Activated CD8-positive, alpha-beta memory T cell treated with anti-CD3 and anti-CD28 coated beads, Interleukin-2, amount 50 U/mL, for 4 hours (primary cell): ENCODE measurements at places on chromosomes 1 and 21.

DNA sequence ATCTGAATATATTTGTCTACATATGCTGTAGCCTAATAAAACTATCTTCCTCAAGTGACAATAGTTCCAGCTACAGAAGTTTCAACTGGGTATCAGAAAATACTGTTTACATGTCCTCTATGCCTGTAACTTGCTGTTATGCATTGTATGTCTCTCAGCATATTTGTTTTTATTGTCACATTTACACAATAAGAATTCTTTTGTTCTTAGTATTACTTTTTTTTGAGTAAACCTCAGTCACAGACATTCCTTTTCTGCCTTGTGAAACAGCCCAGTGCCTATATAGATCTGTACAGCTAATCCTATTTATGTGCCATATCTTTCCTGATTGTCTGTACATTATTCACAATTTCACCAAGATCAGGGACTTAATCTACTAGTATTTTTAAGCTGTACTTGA, 565.2 kb downstream of the NEGR1 start:
- DNase-seq: no peak

DNA sequence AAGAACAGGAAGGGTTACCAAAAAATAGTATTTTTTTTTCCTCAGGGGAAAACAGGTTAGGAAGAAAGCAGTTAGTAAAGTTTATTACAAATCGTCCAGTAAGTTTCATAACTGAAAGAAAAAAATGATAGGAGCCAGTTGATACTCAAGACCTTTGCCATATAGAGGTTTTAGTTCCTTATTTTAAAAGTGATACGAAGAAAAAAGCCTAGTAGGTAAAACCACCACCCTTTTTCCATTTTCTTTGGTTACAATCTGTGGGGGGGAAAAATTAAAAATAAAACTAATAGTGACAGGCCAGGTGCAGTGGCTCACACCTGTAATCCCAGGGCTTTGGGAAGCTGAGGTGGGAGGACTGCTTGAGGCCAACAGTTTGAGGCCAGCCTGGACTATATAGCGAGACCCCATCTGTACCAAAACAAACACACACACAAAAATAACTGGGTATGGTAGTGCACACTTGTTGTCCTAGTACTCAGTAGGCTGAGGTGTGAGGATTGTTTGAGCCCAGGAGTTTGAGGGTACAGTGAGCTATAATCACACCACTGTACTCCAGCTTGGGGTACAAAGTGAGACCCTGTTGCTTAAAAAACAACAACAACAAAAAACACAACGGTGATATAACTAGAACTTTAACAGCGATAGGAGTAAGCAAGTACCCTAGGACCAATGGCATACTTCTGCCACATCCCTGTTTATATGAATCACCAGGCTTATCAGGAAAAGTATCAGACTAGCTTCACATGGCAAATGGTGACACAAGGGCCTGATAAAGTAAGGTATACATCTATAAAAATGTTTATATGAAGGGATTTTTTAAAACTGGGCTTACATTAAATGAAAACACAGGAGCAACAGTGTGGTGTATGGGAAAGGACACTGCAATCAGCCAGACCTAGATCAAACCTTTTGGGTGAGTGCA, 5.4 kb downstream of the TMEM59 start:
- DNase-seq: no peak

- DNase-seq: no peak
Measured at GRCh38 chr1:153030895-153031294, at the start of gene SPRR1B. TSS of gene SPRR1B (plus strand) at chr1:153031203. CDS start at chr1:153032346, 1,143 bp downstream.

DNA sequence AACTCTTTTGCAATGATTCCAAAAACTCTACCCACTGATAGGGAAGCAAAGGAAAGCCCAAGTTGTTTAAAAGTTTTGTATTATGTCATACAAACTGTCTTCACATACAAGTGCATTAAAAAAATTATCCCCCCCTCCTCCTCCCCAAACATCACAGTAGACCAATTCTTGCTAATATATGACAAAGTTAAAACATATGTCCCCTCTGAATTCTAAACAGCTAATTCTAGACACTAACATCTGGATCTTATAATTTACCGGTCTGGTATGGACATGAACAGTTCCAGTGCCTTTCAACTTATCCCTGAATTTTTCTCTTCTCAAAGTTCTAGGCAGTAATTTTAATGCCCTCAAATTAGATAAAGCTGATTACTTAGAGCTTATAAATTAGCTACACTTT, 13.4 kb downstream of the RIT1 start:
- no peak for DNase-seq

DNA sequence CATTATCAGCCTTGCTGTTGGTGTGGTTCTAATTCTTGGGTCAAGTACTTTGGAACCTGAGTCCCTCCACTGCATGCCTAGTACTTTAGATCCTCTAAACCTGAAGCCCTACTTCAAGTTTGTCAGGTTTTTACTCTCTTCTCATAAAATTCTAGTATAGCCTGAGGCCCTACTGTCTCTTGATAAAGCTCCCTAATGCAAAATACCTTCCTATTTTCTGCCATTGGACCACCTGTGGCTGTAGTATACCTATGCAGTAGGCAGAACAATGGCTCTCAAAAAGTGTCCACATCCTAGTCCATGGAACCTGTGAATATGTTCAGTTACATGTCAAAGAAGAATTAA, 47.5 kb upstream of the NEK7 start:
- DNase-seq: no peak

DNA sequence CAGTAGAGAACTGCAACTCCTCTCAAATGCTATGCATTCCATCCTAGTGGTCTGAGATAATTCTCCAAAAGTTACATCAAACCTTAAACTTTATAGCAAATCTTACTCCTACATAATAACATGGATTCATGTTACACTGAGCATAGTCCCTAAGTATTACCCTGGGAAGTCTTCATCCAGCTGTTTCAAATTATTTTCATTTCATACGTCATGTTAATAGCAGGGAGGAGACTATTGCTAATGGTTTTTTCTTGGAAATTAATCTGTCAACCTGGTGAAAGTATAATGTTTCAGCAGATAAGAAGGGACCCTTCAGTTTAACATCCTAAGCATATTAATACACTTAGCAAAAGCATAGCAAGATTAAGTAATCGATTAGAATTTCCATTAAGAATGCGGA, 318.1 kb downstream of the USP25 start:
- no peak for DNase-seq

DNA sequence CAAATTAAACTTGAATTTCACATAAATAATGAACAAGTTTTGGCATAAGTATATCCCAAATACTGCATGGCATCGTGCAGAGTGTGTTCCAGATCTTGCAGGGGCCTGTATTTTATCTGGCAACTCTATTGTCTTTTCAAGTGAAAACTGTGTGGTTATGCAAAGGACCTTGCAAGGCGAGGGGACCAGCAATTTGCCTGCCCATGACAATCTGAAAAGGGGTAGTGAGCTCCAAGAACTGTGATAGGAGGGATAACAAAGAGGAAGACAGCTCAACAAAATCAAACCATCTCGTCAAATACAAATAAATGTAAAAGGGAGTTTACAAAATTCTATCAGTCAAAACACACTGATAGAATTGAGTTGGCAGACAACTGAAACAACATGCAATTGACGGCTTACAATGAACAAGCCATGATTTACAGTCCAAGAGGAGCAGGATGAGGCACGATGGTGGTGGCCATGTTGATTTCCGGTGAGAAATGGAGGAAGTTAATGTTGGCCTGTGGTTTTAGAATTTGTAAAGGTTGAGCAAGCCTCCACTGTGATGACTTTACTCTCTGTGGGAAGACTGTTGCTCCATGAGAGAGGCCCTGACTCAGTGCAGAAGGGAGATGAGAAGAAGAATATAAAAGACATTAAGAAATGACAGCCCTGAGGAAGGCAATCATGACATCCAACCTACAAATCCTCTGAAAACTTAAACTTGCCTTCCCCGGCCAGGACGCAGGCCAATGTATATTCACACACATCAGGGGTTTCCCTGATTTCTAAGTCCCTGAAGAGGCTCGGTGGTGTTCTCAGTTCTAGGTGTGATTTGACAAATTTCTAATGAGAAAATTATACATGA, 132.2 kb downstream of the ADSS2 start:
- DNase-seq: peak; percentile 29

DNA sequence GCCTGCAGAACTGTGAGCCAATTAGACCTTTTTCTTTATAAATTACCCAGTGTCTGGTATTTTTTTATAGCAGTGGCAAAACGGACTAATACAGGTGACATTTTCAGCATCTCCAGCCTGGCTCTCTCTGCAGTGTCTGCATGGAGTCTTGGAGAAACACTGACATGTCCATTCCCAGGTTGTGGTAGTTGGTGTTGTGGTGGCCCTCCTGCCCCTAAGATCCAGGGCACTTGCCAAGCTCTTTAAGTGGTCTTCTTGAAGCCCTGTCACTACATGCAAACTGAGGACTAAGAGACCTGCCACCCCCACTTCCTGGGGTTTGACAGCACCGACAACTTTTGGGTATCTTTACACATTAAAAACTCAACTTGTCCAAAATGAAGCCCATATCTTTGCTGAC, 419.4 kb downstream of the NPHP4 start:
- no peak for DNase-seq

- DNase-seq: no peak
Measured at GRCh38 chr21:36783612-36784374, 84.9 kb downstream of the SIM2 start.

DNA sequence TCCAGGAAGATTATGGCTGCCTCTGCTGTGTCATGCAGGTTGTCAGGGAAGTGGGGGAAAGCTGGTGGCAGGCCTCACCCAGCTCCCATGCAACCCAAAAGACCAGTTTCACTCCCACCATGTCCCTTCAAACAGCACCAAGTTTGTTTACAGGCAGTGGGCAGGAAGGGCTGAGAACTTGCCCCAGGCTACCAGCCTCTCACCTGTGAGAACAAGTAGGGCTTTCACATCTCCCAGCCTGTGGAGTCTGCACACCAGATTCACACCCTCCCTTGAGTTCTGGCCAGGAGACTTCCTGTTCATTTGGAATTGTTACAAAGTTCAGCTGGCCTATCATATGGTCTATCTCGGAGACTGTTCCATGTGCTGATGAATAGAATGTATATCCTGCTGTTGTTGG, 27.8 kb downstream of the RPAP2 start:
- no peak for DNase-seq

DNA sequence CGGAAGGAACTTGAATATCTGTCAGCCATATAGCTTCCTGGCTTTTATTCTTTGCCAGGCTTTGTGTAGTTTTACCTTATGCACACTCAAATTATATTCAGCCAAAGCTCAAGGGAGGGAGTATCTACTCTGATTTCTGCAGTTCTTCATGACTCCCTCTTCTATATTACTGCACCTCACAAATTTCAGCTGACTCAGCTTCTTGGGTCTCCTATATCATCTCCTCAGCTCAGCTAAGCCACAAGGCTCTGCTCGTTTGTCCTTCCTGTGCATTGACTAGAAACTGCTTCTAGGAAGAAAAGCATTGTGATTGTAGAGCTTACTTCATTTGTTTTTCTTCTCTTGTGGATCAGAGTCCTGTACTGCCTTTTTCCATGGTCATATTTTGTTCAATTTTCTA, 37.4 kb downstream of the BTBD8 start:
- DNase-seq: no peak

GRCh38 chr1:119080586-119080985, 59.9 kb downstream of the WARS2 start:
- DNase-seq: no peak

GRCh38 chr1:47415728-47416318, at the start of gene FOXE3:
TSS of gene FOXE3 (plus strand) at chr1:47416285. CDS start at chr1:47416316, 31 bp downstream.
- DNase-seq: no peak

DNA sequence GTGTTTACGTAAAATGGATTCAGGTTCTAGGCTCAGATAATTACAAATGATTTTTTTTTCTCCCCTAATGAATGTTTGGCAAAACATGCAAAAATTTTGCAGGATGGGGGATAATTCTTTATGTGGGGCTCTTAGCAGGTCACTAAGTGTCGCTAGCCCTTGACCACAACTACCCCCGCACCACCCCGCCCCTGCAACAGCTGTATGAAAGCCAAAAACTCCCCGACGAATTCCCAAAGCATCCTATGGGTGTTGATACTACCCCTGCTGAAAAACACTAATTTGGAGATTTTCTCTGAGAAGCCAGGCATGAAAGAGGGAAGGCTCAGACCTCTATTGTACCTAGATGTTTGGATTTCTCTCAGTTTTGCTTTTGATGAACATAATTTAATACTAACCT, 243.0 kb downstream of the TRABD2B start:
- no peak for DNase-seq

DNA sequence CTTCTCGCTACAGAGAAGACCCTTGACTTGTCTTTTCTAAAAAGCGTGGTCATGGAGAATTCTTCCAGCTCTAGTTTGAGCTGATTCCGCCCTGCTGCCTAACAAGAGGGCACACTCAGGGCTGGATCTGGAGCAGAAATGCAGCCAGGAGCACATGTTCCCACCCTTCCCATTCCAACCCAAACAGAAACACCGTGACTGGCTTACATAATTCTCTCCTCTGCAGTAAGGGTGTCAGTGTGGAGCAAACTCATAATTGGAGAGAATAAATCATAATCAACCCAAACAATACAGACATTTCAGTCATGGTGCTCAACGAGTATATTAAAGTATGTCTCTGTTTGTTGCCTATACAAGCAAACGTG, 34.5 kb downstream of the CTNNBIP1 start:
- DNase-seq: no peak

DNA sequence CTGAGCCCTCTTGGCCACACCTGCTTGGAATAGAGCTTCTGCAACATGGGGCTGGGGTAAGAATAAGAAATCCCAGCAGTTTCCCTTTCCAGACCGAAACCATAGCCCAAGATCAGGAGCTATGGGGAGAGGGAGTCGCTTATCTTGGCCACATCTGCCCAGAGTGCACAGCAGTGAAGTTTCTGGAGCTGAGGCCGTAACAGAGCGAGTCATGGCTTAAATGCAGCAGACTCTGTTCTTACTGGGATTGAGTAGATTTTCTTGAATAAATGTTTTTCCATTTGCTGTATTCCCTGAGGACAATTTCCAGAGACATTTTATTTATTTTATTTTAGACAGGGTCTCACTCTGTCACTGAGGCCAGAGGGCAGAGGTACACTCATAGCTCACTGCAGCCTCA, 33.5 kb downstream of the CFAP57 start:
- no peak for DNase-seq

- no peak for DNase-seq
Measured at GRCh38 chr1:37464443-37464842, 9.9 kb upstream of the ZC3H12A start.

DNA sequence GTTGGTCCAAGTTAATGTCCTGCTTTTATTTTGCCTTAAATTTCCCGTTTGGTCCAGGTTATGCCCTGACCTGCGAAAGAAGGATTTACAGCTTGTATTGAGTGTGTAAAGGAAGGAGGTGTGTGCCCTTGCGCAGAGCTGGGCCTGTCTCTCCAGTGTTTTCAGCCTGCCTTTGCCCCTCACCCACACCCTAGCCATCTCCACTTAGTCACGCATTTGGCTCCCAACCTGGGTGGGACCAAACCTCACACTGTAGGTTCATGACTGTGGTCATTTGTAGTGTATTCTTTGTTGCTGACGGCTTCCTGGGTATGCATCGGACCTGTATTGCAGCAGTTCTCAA, 572 bp upstream of the SRSF10 start:
- peak; percentile 36 for DNase-seq

DNA sequence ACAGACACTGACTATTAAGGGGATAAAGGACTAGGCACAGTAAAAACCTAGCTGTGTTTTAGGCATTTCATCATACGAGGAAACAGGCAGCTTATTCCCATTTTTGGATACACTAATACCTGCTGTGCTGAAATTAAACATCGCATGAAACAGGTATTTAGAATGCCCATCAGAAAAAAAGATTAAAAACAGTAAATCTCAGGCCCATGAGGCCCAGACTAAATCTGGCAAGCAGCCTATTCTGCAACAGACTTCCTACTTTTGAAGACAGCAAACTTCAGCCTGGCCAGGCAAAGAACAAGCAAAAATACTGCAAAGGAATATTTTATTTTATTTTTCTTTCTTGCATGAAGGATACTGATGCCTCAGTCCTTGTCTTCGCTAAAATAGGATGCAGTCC, 240.2 kb downstream of the LMO4 start:
- no peak for DNase-seq

- DNase-seq: no peak
Measured at GRCh38 chr1:63198871-63199394, 123.4 kb upstream of the FOXD3 start.
